ENCODE measurements at places on chromosomes 13 and 19.
A peak's percentile ranks its signal among the peaks of the same experiment; 100 is the strongest.

DNA sequence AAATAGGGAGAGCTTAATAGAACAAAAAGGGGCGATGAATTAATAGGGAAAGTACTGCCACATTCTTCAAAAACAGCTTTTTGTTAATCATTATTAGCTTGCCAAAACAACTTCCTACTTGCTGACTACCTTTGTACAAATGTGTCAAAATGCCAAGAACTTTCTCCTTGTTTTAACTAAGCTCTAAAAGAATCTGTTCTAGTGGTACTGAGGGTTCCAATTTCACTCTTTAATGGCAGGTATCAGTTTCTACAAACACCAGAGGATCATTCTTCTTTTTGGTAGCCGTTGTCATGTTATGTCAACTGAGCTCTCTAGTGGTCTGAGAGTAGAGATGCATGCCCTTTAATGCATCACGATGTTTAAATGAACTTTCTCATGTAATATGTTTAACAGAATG is 29.4 kb upstream of the FBXL3 start:
- DNase-seq, result no peak

- DNase-seq, result peak; percentile 16
These were observed 38.0 kb downstream of the NFIX start for GRCh38 chr19:13033244-13033643.

GRCh38 chr13:79385694-79386093 is 20.4 kb downstream of the RBM26 start:
- DNase-seq, result peak; percentile 33

GRCh38 chr19:5717215-5717935 is 2.6 kb downstream of the LONP1 start:
- no peak for DNase-seq

- DNase-seq, result peak; percentile 85
These were observed 13.8 kb downstream of the SH2D3A start for GRCh38 chr19:6753178-6754031.

GRCh38 chr19:57664269-57665127 is 4.2 kb upstream of the ZSCAN4 start:
- no peak for DNase-seq

DNA sequence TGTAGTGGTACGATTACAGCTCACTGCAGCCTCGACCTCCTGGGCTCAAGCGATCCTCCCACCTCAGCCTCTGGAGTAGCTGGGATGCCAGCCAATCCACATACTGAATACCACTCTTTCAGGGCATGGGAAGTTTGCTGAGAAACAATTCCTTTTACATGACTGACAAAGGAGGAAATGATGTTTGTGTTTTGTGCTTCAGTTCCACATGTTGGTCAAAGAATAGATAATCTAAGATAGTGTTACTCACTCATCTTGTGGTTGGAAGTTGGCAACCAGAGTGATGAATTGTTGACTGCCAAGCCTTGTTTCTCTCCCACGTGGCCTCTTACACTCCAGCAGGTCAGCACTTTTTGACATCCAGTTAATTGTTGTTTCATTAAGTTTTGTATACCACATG is 7.6 kb downstream of the MBD3L2B start:
- DNase-seq, result peak; percentile 11

DNA sequence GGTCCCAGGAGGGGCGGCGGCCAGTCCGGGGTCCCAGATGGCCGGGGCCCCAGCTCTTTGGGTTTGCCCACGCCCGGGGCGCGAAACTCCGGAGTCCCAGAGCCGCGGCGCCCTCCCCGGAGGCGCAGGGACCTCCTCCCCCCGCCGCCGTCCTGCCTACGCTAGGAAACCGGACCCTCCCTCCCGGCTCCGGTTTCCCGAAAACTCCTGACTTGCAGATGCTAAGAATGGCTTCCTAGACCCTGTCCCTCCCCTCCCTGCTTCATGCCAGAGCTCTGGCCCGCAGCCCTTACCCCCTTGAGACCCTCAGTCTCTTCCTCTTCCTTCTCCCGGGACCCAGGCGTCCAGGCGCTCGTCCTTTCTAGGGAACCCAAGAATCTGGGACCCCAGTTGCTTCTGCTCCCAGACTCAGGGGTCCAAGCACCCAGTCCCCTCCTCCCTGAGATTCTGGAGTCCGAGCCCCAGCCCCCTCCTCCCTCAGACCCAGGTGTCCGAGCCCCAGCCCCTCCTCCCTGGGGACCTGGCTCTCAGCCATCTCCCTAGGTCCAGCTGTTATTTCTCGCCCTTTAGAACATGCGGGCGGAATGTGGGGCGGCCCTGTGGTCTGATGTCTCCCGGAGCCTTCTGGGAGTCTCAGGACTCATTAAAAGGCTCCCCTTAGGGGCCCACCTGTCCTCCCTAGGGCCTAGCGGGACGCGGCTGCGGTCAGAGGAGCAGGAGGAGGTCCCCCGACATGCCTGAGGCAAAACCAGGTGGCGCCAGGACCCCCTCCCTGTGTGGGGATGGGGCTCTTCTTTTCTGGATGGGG is at the start of gene MYBPC2:
Gene MYBPC2, plus strand, starts transcription at position 672 of the 808 bp plus-strand sequence. Its CDS starts 62 bp downstream, at position 734.
- DNase-seq, result no peak

DNA sequence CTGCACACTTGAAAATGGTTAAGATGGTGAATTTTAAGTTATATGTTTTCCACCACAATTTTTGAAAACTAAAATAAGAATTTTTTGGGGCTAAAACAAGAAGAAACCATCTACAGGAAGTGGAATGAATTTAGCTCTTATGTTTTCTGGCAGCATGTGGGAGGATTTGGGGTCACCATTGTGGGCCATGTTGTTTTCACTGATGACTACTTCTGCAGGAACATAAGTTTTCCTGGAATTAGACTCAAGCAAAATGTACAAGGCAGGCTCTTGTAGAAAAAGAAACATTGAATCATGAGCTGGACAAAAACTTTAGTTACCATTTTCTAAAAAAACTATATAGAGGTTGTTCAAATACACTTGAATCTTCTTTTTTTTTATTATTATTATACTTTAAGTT is 125.3 kb upstream of the C1QTNF9B start:
- no peak for DNase-seq

DNA sequence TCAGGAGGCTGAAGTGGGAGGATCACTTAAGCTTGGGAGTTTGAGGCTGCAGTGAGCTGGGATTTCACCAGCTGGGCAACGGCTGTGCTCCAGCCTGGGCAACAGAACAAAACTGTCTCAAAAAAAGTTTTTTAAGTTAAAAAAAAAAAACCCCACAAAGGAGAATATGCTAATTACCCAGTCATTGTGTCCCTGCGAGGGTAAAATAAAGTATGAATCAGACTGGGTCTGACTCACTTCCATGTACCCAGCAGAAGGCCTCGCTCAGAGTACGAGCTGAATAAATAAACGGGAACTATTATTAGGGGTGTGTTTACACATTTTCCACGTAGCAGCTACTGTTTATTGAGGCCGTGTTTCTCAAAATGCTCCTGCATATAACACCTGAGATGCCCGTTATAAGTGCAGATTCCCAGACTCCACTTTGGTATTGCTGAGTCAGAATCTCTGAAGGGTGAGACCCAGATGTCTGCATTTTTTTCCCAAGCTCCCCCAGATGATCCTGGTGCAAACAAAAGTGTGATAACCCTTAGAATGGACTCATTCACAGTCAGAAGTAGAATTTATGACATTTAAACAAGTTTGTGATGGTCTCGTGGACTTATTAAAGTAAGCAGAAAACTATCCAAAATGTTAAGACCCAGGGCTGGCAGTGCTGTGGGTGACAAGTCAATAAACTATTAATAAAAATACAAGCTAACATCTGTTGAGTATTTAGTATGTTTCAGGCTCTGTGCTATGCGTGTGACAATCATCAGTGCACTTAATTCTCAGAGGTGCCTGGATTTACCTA is 28.2 kb downstream of the KCNC3 start:
- DNase-seq, result no peak

DNA sequence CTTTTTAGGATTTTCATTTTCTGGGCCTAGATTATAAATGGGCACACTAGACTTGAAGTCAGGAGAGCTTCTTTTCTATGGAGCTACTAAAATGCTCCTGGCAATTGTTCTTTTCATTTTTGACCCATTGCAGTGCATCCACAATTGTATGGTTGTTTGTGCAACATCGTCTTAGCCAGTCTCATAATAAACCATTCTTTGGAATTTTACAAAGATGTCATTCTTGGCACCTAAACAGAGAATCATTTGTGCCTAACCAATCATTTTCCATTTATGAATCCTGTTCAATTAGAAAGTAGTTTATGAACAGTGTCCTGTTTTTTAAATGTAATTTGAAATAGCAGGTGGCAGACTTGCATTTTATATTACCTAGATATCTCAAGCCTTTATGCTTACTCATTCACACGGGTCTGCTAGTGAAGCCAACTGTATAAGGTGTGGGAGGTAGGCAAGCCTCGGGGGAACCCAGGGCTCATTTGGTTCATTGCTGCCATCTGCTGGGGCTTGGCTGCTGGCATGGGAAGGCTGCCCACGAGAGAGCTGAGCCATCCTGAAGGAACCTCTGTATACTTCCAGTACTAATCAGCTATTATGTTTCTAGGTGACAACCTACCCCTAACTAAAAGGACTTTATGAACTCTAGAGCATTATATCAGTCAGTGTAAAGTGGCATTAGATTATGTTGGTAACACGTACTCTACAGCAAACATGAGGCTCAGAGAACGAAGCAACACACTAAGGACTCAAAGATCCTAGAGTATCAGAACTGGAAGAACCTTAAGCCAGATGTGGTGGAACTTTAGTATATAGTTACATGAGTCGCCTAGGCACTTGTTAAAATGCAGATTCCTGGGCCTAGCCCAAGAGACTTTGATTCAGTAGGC is 60.0 kb downstream of the TPT1 start:
- DNase-seq, result peak; percentile 34

DNA sequence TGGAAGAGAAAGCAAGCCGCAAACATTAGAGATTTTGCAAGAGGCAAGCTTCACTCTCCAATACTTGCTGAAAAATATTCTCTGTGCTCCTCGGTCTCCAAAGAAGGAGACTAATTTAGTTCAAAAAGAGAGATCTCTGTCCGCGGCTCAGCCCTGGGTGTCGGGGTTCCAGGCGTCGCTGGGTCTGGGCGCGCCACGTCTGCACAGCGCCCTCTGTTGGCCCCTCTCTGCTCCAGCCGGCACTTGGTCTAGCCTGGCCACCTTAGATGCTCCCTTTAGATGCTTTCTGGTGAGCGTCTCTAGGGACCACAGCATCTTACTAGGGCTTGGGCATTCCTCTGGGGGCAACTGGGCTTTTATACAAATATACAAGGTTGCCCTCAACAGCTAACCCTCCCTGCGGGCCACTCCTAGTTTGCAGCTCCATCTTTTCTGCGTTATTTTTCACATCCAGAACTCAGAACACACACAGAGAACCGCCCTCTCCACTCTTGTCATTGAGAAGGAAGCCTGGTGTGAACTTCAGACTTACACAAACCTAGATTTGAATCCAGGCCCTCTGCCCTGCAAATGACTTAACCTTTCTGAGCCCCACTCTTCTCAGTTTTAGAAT is 78.3 kb downstream of the CYSLTR2 start:
- peak; percentile 60 for DNase-seq

GRCh38 chr19:29952177-29952576 is 10.1 kb downstream of the URI1 start:
- DNase-seq, result no peak
